ENCODE measurements at places on chromosomes 4 and X.

- DNase-seq: no peak
These were observed 183.2 kb downstream of the DHRSX start for GRCh38 chrX:2317527-2318055.

GRCh38 chr4:129136433-129136832 lies 40.5 kb downstream of the C4orf33 start:
- DNase-seq: no peak

DNA sequence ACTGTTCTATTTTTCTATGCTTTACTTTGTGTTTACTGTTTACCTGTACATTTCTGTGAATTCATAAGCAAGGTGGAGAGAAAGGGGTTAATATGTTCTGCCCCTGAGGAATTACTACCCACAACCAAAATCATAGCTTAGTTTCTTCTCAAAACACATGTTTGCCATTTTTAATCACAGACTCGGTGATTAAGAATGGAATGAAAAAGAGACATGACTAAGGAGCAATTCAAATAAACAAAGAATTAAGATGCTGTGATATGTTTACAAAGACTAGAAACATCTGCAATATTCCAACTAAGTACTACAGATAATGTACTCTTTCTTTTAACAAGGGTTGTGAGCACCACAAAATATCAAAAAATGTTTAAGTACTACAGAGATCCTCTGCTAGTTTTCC lies 11.7 kb upstream of the FAT4 start:
- DNase-seq: no peak

GRCh38 chr4:108324450-108324849 lies 155.7 kb upstream of the LEF1 start:
- DNase-seq: no peak

DNA sequence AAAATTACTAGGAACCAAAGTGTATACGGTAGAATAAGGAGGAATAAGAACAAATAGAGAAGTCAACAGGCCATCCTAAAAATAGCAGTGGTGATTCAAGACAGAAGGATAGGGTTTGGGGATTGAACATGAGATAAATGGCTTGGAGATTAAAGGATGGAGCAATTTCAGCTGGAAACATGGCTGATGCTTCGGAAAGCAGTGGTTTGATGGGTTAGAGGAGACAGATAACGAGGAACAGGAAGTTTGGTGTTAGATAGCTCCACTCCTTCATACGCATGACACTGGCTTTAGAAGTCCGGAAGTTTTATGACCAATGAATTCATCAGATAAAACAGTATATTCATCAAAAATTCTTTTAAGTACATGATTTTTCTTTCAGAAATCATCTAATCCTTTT lies 70.8 kb upstream of the GALNTL6 start:
- DNase-seq: no peak

DNA sequence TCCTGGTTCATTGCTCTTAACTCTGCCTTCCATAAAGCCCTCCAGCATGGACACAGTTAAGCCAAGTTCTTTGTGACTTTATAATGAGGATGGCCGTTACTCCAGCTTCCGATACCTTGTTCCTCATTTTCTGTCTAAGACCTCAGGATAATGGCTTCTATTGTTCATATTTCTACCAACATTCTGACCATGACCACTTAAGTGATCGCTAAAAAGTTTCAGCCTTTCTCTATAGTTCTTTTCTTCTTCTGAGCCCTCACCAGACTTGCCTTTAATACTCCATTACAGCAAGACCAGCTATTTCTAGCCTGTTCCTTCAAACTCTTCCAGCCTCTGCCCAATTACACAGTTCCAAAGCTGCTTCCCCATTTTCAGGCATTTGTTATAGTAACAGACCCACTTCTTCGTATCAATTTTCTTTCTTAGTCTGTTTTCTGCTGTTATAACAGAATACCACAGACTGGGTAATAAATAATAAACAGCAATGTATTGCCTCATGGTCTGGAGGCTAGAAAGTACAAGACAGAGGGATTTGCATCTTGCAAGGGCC lies 12.3 kb downstream of the RNF175 start:
- no peak for DNase-seq

DNA sequence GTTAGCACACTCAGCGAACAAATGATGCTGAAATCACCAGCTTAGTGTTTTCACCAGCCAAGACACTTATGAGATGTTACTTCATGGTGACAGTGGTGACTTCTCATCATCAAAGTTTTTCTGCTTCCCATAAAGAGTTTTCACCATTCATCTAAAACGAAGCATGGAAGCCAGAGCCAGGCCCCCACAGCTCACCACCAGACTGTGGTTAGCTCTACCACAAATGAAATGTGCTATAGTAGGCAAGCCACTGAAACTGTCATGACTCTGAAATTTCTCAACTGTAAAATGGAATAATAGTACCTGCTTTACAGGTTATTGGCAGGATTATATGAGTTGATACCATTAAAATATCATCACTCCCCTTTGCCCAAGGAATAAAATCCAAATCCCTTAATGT lies 56.4 kb upstream of the HHIP start:
- DNase-seq: no peak

GRCh38 chr4:16213121-16213520 lies 13.2 kb downstream of the TAPT1 start:
- DNase-seq: no peak

DNA sequence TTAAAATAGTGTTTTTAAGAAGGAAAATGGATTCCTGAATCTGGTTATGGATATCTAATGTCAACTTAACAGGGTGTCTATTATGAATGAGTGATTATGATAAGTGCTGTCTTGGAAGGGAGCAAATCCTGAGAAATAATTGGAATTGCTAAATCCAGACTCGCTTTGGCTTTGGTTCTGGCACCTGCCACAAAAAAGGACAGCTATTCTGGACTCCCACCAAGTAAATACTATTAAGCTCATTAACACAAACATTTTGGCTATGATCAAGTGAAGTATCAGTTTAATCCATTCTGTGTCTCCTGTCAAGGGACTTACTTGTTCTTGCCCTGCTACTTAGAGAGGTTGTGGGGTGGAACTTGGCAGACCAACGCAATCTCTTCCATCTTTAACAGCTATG lies 403.7 kb downstream of the CENPC start:
- no peak for DNase-seq

- DNase-seq: no peak
These were observed 739 bp downstream of the SLC49A3 start for GRCh38 chr4:687971-688853.

GRCh38 chrX:20060961-20061748 lies 55.6 kb downstream of the MAP7D2 start:
- no peak for DNase-seq

DNA sequence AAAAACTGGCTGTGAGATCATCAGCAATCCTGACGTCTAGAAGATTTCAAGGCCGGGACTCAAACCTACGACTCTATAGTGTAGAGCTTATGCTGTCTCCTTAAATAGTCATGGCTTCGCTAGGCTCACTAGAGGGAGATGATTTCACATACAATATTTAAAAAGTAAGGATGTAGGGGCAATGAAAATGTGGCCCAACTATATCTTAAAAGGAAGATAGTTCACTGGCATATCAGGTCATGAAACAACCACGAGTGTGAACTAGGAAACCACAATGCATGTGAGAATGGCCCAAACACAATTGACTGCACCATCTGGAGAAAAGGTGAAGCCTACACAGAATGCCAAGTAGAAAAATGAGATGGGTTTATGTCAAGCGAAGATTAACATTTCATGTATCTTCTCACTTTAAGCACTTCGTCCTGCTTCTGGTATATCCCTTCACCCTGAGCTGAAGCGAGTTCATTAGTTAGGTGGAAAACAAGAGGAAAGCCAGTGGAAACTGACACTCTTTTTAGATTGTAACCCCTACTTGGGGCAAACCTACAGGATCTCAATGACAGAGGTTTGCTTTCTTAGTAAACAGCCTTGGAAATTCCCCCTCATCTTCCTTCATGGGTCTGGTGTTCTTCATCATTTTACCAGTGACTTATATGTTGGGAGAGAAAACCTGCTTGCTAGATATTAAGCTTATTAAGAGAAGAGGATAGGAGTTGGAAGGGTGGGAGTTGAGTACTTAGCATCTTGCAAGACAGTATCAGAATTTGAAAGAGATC lies 17.4 kb downstream of the FAM9C start:
- DNase-seq: no peak

GRCh38 chr4:125315576-125316400 lies 1.0 kb downstream of the FAT4 start:
- DNase-seq: peak; percentile 16

DNA sequence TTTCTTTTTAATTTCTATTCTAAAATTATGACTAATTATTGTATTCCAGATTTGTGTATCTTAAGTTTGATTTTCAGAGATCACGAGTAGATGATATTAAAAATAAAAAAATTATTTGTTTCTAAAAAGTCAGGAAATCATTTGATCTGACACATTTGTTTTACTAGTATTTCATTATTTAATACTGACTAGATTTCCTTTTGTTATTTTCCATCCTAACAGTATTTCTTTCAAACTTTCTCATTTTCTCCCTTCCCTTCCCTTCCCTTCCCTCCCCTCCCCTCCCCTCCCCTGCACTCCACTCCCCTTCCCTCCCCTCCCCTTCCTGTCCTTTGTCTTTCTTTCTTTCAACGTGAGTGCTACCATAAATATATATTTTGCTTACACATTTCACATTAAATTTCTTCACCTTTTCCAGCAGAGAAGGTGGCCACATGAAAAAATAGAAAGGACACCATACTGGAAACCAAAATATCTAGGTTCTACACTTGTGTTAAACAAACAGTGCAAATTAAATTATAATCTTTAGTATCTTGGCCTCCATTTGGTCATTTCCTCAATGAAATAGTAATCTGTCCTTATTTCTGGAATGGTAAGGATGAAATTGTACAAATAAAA lies 1412.7 kb upstream of the IGFBP7 start:
- no peak for DNase-seq

DNA sequence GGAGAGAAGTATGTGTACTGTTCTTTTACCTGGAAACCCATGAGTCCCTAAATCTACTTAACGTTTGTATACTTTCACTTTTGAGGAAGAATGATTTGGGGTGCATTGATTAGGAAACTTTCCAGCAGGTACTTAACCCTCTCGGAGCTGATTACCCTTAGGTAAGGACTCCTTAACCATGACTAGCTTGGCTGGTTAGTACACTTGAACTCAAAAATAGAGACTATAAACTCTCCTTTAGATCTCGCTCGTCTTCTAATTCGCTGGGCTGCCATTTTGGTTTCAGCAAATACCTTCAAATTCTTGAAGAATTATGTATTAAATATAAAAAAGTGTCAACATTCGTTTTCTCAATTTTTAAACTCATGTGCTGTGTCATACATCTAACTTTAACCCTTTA lies 2.0 kb downstream of the USP9X start:
- no peak for DNase-seq

GRCh38 chr4:156294577-156294976 lies 340.9 kb upstream of the CTSO start:
- DNase-seq: no peak

- peak; percentile 57 for DNase-seq
These were observed 19.1 kb upstream of the S100P start for GRCh38 chr4:6674500-6675149.

GRCh38 chr4:26152056-26152455 lies 168.8 kb upstream of the RBPJ start:
- no peak for DNase-seq

- no peak for DNase-seq
These were observed 772.0 kb downstream of the TRIML1 start for GRCh38 chr4:188911199-188911598.

DNA sequence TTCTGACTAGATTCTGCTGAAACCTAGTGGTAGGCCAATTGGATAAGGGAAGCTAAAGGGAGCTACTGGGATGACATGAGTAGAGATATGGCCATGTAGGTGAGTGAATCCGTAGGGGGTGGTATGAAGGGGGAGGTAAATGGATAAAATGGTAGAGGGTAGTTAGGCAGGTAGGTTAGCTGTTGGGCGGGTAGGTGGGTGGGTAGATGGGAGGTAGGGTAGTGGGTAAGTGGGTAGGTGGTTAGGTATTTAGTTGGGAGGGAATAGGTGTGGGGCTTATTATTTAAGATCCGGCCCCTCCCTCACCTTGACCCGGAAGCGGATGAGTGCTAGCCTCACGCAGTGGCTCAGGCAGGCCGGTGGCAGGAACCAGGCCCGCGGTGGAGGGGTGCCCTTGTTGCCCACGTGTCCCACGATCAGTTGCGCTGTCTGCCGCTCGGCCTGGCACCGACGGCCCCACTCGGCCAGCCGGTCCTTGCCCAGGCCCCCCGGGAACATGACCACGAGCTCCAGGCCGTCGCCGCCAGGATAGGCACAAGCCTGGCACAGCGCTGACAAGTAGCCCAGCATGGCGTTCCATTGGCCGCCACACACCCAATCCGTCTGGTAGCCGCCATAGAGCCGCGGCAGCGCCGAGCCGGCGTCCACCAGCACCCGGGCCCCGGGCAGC lies 725 bp downstream of the FAM120C start:
- DNase-seq: peak; percentile 69

- DNase-seq: no peak
These were observed 104.0 kb upstream of the ARHGEF9 start for GRCh38 chrX:63889001-63889400.

- peak; percentile 97 for DNase-seq
These were observed 1.5 kb upstream of the ASMTL start for GRCh38 chrX:1453951-1454785.

DNA sequence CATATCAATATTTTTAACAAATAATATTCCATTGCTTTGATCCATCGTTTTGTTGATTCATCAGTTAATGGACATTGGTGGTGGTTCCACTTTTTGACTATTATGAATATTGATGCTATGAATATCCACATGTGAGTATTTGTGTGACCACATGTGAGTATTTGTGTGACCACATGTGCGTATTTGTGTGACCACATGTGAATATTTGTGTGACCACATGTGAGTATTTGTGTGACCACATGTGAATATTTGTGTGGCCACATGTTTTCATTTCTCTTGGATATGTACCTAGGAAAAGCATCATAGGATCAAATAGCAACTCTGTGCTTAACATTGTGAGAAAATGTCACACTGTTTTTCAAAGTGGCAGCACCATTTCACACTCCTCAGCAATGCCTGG lies 433.6 kb upstream of the FRG1 start:
- no peak for DNase-seq

GRCh38 chr4:100679926-100680325 lies 162.1 kb upstream of the EMCN start:
- DNase-seq: no peak

GRCh38 chr4:132382243-132382642 lies 766.9 kb upstream of the PCDH10 start:
- DNase-seq: no peak

DNA sequence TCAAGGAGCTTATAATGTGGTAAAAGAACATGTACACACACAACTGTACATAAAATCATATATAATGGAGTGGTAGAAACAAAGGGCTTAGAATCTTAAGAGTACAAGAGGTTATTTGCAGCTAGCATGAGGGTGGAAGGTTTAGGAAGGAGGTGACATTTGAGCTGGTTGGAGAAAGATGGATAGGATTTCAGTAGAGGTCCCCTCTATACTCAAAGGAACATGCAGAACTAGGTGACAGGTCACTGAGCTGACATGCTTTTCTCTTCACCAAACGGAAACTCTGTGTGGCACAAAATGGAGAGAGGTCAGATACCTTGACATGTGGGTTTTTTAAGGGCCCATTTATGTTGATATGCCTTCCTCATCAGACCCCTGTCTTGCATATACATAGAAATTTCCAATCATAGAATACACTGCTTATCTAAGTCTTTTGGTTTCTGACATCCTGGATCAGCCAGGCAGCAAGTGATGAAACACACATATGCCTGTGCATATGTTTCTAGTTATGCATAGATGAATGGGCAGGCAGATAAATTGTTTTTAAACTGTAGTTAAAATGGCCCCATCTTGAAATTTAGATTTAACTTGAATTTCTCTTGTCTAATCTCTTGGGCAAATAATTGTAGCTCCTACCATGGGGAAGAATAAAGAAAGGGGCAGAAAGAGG lies 29.3 kb downstream of the CLCN5 start:
- no peak for DNase-seq

GRCh38 chrX:74371425-74372222 lies 49.7 kb upstream of the SLC16A2 start:
- DNase-seq: no peak

Measured in stimulated activated CD4-positive, alpha-beta T cell treated with anti-CD3 and anti-CD28 coated beads, Interleukin-2, amount 100 ng/mL, for 24 hours (primary cell).